Epithelial cell of proximal tubule (primary cell): ENCODE measurements at places on chromosomes 3 and 15.
A peak's percentile ranks its signal among the peaks of the same experiment; 100 is the strongest.

DNA sequence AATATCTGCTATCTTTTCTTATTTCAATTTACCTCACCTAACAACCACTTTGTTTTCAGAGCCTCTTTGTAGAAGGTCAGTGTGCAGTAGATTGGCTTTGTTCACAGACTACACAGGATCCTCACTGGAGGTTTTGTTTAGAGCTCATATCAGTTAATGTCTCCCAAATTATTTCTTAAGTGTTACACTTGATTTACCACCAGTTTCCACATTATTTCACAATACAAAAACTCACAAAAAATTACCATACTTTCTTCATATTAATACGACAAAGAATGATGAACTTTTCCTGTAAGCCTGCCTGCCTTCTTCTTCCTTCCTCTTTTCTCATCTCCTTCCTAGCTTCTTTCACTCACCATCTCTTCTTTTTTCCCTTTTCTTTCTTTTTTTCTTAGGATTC lies 133.3 kb downstream of the ALCAM start:
- DNase-seq = no peak

DNA sequence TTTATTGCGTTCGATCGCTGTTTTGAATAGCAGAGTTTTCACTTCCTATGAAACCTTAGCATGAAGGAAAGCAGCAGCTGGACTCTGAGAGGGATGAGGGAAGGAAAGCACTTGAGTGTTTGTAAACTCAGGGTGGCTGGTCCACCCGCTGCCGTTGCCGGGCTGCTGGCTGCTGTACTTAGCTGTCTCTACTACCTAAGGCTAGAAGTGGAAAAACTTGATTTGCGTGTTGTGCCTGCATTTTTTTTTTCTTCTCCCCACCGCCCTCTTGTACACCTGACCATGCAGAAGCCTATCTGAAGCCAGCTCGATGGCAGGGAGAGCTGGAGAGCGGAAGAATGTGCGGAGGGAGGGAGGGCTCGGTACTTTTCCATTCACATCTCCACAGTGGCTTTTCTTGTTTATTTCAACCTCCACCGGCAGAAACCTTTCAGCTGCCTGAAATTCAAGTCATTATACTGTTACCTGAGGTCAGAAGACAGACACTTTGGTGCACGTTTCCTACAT lies 4.8 kb upstream of the BCL6 start:
- peak; percentile 68 for DNase-seq

GRCh38 chr3:130671545-130672312 lies 74.9 kb downstream of the PIK3R4 start:
- no peak for DNase-seq

DNA sequence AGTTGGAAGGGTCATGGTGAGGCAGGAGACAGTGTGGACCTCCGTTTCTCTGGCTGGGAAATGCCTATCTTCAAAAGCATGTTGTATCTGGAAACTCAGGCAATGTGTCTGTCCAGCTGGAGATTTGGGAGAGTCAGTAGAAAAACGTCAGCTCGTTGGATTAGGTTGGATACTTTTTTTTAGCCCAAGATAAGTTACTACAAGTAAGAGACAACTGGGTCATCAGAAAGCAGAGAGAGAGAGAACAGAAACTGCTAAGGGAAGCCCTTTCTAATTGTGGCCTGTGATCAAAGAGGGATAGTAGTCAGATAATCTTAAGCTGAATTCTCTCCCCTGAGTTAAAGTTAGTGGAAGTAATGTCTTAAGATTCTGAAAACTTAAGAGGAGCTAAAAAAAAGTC lies 78.9 kb upstream of the ZNF280D start:
- no peak for DNase-seq

DNA sequence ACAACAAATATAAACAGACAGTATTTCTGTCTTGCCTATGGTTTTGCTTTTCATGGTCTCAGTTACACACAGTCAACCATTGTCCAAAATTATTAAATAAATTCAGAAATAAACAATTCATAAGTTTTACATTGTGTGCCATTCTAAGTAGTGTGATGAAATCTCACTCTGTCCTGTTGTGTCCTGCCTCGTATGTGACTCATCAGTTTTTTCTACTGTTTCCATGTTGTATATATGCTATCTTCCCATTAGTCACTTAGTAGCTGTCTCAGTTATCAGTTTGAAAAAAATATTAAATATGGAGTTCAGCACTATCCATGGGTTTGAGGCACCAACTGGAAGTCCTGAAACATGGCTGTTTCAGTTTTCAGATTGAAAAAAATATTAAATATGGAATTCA lies 282.4 kb upstream of the GRM7 start:
- no peak for DNase-seq

GRCh38 chr3:11717768-11718636 lies 74.3 kb upstream of the VGLL4 start:
- no peak for DNase-seq

GRCh38 chr15:92682741-92683510 lies 27.4 kb upstream of the FAM174B start:
- no peak for DNase-seq

DNA sequence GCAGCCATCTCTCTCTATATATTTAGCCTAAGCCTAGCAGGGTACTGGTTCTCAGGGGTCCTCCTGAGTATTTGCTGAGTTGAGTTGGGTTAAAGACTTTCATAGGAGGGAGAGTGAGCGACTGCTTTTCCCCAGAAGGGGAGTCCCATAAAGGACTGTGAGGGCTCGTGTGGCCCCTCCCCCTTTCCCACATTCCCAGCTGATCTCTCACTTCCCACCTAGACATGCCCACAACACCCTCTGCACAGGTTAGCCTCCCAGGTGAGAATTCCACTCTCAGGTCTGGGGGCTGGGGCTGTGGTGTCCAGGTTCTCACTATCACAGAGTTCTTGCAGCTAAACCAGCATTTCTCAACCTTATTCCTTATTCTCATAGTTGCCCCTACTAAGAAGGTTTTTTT lies 15.8 kb downstream of the EPHB1 start:
- DNase-seq = no peak

- no peak for DNase-seq
These were observed 1124.8 kb downstream of the SI start for GRCh38 chr3:163953526-163953925.

- no peak for DNase-seq
These were observed 1017.2 kb downstream of the TUSC7 start for GRCh38 chr3:117726776-117727175.

DNA sequence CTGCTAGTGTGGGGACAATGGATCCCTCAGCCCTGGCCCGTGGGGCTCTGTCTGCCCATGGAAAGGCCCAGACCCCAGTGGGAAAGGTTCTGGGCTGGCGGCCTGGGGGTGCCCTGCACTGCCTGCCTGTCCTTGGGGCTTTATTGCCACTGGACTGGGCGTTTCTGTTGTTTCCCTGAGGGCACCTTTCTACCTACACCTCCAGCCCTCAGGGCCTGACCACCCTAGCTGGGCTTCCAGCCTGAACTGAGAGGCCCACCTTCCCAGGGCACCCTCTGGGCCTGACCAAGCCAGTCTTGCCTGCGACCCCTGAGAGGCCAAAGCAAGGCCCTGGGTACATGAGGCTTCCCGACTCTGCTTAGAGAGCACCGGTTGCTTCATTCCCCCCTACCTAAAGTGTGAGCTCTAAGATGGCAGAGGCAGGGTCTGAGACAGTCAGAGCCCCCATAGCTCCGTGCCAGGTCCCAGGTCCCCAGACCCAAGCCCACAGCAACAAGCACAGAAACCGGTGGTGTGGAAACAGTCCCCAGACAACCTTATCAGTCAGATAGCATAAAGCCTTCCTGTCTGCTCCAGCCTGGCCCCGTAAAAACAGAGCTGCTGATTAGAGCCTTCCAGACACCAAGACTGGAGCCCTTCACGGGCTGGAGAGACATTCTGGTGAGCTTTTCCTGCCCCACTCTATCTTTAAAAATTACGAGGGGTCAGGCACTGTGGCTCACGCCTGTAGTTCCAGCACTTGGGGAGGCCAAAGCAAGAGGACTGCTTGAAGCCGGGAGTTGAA lies 102.8 kb downstream of the CHSY1 start:
- DNase-seq = no peak

DNA sequence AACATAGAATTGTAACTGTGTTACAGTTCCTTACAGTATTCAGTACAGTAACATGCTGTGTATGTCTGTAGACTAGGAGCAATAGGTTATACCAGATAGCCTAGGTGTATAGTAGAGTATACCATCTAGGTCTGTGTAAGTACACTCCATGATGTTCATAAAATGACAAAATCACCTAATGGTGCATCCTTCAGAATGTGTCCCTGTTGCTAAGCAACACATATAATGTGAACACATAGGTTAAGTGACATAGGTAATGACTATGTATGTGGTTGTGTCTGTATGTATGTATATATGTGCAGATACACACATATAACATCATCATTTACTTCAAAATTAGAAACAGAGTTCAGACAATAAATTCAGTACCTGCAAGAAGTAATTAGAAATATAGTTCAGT lies 146.8 kb upstream of the GAP43 start:
- DNase-seq = no peak

DNA sequence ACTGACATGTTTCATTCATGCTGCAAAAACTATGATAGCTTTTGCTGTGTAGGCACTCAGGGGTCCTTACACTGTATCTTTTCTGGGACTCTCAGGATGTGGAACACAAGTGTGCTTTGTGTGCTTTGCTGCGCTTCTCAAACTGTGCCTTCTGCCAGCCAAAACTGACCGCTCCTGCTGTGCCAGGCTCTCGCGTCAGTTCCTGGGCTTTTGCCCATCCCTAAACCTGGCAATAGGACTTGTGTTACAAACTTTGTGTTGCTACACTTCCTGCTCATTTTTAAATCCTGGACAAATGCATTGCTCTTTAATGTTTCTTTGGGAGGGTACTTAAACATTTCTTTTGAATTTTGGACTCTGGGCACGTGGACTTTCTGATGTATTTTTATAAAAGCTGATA lies 60.3 kb downstream of the DIPK2A start:
- DNase-seq = no peak

DNA sequence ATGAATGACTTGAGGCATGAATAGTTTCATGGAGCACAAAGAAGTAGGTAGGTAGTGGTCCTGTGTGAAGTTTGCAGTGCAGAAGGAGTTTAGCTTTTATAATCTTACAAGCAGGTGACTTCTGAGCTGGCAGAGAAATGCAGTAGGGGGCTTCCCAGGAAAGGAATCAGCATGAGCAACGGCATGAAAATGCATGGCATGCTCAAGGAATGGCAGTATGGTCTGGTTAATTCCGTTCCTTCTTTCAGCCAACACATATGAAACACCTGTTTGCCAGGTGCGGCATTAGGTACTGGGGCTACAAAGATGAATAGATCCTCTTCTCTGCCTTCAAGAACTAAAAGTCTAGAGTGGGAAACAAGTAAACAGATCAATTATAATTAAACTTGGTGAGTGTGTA lies 138.0 kb upstream of the BHLHE40 start:
- DNase-seq = peak; percentile 47

GRCh38 chr3:53254509-53255422 lies 1.1 kb downstream of the TKT start:
- no peak for DNase-seq

DNA sequence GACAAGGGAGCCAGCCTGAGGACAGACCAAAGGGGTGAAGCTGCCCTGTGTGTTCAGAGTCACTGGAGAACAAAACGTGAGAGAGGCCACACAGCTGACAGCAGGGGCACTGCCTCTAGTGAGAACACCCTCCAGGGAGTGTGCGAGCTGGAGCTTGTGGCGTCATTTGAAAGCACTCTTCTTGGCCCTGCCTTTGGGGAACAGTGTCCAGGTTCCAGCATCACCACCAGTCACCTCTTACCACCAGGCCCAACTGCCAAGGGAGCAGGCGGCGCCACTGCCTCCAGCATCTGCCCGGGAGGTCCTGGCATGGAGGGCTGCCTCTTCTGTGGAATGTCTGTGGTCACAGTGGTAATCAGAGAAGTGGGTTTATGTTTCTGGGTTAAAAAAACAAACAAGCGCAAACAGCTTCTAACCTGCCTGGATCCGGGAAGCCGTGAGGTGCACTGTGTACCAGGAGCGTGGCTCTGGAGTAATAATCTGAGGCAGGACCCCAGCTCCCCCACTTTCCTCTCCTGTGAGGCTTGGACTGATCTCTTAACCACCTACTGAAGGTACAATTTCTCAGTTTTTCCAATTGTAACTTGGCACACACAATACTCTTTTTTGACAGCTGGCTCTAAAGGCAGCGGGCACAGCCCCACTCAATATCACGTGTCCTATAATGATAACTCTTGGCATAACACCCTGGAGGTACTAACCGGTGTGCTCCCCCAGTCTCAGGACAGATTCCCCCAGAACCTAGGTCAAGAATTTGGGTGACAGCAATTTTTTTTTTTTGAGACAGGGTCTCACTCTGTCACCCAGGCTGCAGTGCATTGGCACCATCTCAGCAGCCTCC lies 32.2 kb upstream of the CDCP1 start:
- DNase-seq = no peak

- DNase-seq = peak; percentile 7
These were observed 32.7 kb downstream of the UBXN7 start for GRCh38 chr3:196399485-196399945.

DNA sequence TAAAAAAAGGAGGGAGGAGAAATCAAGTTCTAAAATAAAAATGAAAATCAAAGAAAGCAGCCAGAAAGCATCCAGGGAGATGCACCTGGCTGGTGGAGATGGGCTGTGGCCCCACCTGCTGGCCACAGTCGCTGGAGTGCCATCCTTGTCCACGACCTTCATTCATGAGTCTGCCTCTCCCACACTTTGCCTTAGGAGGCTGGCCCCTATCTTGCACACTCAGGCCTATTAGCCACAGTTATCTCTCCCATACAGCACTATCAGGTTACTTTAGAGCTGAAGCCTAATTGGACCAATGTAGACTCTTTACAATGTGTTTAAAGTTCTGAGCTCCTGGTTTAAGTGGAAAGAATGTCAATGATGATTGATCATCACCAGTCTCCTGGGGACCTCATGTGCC lies 392.0 kb upstream of the RORA start:
- DNase-seq = no peak

DNA sequence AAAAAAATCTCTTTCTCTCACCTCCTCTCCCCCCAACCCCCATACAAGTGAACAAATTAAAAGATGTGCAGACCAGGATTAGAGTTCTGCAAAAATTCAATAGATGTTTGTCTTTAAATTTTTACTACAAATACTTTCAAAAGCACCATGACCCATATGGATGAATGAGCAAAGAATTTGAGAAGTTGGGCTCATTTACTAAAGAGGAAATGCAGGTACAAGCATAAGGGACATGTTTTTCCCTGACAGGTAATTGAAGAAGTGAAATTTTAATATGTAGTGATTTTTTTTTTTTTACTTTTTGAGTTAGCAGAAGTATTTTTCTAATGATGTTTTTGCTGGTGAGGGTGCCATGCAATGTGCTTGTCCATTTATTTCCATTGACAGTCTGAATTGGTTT lies 15.3 kb downstream of the PIK3CA start:
- DNase-seq = no peak
